ENCODE measurements at places on chromosomes 1 and 21.
A peak's percentile ranks its signal among the peaks of the same experiment; 100 is the strongest.

DNA sequence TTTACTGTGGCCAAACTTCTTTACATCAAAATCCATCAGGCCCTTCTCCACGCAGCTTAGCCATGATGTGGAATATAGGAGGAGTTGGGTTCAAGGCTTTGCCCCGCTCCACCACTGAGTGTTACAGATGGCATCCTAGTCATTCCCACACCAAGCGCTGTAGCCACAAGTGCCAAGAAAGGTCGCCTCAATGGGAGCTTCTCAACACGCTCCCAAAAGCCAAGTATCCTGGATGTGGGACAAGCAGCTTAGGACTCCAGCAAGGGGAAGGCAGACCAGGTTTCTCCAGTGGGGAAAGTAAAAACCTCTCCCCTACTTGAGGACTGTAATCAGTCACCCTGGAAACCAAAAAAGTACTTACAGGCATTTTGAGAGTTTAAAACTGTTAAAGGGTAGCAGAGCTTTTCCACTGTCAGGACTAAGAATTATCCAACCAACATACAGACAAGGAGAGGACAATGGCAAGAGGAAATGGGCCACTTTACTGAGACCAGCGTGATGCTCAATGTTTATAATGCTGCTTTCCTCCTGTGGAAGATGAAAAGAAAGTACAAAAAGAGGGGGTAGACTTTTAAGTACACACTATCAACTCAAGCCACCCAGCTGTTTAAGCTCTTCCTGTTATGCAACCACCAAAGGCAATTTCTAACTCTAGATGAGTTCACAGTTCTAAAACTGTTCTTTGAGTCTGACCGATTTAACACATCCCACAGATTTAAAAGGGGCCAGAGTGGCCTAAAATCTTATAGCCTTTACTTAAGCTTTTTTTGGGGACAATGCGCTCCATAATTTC, 120.7 kb upstream of the KRTAP19-8 start:
- no peak for DNase-seq

DNA sequence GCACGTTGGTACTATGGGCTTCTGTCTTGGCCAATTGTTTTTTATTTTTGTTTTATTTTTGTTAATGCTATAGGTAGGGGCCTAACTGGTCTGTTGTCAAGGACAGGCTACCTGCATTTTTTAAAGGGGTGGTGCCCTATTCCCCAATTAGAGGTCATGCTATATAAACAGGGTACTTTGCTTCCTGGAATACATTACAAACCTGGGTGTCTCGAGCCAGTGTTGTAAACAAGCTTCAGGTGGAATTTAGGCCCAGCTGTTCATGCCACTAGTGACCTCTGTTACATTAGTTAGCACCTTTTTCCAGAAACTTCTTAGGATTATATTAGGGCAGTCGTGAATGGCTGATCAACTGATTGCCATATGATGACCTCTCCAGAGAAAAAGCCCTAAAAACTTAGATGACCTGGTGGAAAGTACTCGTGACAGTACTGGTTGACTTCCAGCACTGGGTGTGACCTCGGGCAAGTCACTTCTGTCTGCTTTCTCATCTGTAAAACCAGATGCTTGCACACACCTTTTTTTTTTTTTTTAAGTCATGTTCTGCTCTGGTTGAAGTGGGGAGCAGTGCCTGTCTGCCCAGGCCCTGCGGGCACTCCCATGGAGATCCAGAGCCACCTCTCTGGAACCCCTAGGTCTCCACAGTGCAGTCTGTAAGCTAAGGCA, 46.5 kb downstream of the ELK4 start:
- no peak for DNase-seq

DNA sequence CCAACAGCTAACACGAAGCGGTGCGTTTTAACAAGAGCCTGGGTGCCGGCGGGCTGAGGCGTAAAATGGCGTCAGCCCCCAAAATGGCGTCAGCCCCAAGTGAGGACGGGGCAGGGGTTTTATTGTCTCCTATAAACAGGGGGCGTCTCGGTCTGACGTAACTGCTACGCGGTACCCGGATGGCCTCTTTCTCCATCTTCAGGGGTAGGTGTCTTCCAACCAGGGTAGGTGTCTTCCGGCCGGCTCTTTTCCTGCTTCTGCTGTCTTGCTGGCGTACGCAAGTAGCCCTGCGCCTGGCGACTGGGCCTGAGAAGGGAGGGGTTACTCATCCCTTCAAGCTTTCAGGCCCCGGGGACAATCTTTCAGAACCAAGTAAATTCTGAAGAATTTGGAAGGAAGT, 45.3 kb downstream of the LGR6 start:
- DNase-seq = no peak

DNA sequence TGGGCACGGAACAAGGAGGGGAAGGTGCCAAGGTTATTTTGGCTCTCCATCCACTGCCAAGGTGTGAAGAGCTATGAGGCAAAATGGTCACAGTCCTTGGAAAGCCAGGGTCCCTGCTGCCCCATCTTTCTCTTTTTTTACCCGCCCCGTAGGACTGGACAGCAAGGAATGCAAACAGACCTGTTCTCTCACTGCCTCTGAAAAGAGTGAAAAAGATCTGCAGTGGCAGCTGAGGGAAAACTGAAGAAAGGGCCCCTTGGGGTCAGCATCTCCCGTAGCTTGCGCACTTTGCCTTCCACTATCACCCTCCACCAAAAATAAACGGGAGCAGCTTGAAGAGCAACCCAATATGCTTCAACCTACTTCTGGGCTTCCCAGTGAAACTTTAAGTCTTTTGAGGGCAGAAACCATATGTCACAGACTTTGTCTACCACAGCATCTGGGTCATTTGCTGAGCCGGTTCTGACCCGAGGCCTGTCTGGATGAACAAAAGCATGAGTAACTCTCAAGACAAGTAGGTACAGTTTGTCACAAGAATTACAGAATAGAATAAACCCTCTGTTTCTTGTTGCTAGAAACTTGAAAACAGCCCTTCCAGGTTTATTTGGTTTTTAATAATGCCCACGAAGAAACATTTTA, 9.4 kb upstream of the KIF14 start:
- DNase-seq = no peak

- no peak for DNase-seq
Observed at GRCh38 chr1:244089561-244089960, 38.5 kb downstream of the ZBTB18 start.

- DNase-seq = peak; percentile 3
Observed at GRCh38 chr1:52209429-52209828, 67.5 kb downstream of the ZFYVE9 start.

- DNase-seq = no peak
Observed at GRCh38 chr1:201893431-201893830, 4.7 kb downstream of the SHISA4 start.

- no peak for DNase-seq
Observed at GRCh38 chr1:67792103-67792502, 41.2 kb downstream of the GNG12 start.

DNA sequence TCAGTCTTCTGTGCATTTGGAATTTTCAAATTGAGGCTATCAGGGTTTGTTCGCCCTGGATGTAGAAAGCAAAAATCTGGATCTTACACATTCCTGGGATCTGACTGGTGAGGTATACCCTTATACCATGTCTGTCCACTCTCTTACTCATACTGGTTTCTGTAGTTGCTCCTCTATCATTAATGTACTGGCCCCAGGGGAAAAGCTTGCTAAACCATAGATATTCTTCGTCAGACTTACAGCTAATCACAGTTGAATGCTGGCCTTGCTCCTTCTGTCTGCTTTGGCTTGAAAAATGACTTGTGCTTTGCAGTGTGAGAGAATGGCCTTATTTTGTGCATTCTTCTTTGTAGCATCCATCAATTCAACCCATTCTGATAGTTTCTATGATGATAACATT, 30.5 kb downstream of the TBCE start:
- DNase-seq = no peak

DNA sequence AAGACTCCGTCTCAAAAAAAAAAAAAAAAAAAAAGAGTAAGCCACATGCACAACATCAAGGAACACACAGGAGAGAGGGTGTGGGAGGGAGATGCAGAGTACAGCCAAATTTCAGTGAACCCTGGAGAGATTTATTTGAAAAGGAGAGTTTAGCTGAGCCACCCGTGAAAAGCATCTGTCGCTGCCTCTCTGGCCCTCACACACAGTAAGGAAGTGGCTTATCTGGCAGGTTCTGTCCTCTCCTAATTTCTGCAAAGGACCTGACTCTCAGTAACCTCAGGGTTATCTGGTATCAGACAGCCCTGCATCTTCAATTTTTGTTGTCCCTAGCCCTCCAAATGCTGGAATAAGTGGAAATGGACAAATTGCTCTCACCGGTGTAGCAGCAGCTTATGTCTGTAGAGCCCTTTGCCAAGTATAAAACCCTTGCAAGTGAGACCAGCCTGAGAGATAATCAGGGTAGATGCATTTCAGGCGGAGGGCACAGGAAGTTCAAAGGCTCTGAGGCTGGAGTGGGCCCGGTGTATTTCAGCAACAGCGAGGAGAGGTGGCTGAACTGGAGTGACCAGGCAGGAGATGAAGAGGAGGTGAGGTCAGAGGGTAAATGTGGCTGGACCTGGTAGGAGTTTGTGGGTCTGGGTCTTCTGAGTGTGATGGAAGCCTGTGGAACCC, 16.7 kb upstream of the IL10RB start:
- DNase-seq = no peak

- peak; percentile 47 for DNase-seq
Observed at GRCh38 chr1:61253059-61253735, 170.8 kb downstream of the NFIA start.

DNA sequence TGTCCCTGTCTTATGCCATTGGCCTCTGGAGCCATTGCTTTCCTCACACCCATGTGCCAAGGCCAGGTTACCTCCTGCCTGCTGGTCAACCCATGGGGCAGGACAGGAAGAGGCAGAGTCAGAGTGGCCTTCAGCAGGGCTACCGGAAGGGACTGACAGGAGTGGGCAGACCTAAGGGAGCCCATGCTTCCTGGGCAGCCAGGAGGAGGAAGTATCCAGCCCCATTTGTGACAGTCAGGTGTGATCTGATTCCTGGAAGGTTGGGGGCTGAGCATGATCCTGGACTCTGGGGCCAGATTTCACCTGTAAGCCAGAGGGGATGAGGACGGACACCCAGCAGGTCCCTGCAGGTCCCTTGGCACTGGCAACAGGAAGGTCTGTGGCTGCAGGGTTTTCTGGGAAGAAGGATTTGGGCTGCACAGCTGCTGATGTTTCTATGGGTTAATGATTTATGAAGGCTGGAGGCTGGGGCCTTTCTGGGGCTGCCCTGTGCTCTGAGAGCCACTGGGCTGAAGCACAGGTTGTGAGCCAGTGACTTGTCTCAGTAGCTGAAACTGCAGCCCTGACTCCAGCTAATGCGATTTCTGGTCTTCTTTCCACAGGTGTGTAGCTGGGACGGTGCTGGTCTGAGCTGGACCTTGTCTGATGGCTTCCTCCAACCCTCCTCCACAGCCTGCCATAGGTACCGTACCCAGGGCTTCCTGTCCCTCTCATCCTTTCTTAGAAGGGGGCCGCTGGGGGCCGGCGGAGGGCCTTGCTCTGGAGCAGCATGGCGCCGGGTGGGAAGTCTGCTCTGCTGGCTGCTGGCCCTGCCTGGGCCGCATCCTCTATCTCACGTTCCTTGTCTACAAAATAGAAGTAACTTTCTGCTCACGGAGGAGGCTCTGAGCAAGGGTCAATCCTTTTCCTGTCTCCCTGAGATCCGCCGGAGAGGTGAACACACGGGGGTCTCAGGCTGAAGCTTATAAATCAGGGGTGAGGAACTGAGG, 40.7 kb downstream of the ARHGEF10L start:
- DNase-seq = no peak

Measured in GM12865 (cell line).